Activated CD8-positive, alpha-beta memory T cell treated with anti-CD3 and anti-CD28 coated beads for 48 hours (primary cell): ENCODE measurements at places on chromosomes 7 and 10.

DNA sequence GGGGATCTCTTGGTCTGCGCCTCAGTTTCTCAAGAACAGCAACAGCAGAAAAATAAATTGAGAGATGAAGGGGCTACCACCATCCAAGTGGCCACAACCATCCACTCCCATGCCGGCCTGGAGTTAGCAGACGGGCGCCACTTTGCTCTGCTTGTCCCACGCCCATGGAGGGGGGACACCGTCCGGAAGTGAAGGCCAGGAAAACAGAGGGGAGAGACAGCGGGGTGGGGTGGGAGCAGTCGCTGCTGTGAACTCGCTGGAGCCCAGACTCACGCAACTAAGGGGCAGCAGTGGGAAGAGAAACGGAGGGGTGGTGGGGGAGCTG lies 135.4 kb downstream of the KIF20B start:
- DNase-seq: no peak

- DNase-seq: no peak
These were observed 22.1 kb downstream of the CFAP46 start for GRCh38 chr10:132920101-132920925.

GRCh38 chr7:70693686-70694433 lies 438.1 kb upstream of the GALNT17 start:
- DNase-seq: no peak

DNA sequence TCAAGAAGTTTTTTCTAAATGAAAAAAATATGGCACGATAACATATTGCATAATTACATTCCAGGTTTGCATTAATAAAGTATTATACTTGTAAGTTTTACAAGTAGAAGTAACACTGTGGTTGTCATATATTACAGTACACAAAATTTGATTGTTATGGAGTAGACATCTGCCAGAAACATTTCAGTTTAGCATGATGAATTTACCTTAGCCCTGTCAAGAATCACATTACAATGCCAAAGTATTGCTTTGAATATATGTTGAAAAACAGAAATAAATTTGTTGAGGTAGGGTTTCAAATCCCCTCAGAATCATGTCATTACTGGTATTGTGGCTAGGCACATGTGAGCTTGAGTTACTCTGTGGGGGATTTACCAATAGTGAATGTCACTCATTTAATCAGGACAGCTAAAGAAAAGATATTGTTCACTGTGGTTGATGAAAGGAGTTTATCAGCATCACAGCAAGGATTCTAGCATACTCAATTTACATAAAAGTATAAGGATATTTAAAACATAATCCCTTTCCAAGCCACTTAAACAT lies 112.1 kb downstream of the MDFIC start:
- DNase-seq: no peak

DNA sequence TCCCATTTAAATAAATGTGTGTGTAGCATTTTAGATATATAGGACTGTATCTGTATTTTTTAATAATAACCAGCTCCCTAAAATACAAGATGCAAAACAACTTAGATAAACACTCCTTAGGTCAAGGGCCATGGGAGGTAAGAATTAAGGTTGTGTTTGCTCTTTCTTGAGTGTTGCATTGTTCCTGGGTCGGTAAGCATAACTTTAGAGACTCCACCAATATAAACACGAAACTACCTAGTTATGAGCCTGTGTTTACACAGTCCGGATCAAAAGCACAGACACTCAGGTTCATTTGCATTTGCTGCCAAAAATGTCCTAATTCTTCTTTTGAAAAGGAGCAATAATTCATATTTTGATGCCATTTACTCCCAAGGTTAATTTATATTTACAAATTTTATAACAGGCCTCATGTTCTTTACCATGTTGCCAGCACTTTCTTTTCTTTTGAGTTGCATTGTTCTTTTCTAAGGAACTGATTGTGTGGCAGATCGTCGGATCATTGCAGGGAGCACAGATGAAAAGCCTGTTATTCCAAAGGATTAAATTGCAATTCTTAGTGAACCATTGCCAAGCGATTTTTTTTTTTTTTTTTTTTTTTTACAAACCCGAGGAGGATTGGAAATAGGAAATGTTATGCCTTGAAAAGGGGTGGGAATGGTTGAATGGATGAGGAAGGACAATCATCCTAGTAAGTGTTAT lies 45.8 kb upstream of the GLCCI1 start:
- DNase-seq: no peak

- DNase-seq: peak; percentile 4
These were observed 86.7 kb downstream of the ZNF33B start for GRCh38 chr10:42551582-42552187.

GRCh38 chr7:116994611-116995010 lies 41.3 kb downstream of the ST7 start:
- no peak for DNase-seq

GRCh38 chr7:80902716-80903308 lies 16.0 kb downstream of the SEMA3C start:
- no peak for DNase-seq

DNA sequence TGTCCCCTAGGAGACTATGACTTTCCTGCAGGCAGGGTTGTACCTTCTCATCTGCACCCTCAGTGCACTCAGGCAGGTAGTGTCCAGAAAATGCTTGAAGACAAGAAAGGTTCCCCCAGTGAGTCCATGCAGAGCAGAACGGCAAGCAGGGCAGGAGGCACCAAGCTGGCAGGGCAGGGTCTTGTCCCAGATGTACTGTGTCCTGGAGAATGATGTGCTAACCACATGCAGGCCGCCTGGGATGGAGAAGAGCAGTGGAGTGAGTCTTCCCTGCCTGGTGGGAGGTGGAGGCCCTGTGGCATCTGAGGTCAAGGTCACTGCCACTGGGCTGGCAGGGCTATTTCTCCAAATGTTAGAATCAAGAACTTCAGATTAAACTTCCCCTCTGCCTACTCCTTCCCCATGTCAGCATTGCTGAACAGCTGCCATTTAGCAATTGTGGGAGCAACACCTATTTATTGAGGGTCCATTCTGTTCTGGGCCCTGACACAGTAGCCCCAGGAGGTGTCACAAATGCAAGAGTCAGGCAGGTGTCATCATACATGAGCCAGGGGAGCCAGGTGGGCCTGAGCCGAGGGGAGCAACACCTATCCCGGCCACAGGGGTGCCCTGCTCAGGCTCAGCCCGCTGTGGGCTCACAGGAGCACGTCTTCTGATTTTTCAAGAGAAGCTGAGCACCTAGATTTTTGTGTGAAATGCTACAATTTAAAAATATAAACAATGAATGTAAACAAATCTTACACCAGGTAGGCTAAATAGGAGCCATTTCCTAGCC lies 34.1 kb downstream of the PTPRE start:
- no peak for DNase-seq

DNA sequence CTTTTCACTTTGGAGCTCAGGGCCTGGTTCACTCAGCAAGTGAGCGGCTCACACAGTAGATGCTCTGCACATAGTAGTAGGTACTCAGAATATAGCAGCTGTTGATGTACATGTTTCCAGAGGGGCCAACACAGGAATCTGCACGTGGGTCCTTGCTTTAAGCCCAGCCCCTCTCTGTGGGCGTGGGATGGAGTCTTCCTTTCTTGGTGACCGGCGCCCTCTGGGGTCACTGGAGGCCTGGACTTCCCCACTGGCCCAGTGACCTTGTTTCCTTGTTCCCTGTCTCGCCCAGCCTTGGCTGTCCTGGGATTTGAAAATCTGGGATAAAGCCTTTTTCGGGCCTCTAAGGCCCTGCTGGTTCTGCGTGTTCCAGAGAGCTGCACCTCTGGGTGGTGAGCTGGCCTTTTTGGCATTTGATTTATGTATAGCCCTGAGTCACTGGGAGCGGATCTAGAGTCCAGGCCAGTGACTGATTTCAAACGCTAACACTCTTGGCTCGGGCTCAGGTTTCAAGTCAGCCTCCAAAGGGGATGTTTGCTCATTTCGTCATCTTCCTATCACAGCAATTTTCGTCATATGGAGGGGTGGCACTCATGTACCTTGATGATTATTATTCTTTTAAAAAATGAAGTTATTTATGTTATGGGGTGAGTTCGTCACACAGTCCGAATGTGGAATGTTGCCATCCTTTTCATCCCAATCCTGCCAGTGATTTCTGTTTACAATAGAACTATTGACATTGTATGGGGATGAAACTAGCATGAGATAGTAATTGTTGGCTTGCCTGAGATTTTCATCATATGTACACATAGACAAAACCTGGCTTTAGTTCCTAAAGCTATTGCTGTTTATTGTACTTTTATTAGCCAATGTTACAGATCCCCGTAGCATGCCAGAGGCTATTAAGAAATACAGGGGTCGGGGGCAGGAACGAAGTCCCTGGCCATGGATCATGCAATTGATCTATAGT lies 65.5 kb downstream of the CUX1 start:
- no peak for DNase-seq

- no peak for DNase-seq
These were observed 224.5 kb upstream of the SEMA3E start for GRCh38 chr7:83873459-83873858.

DNA sequence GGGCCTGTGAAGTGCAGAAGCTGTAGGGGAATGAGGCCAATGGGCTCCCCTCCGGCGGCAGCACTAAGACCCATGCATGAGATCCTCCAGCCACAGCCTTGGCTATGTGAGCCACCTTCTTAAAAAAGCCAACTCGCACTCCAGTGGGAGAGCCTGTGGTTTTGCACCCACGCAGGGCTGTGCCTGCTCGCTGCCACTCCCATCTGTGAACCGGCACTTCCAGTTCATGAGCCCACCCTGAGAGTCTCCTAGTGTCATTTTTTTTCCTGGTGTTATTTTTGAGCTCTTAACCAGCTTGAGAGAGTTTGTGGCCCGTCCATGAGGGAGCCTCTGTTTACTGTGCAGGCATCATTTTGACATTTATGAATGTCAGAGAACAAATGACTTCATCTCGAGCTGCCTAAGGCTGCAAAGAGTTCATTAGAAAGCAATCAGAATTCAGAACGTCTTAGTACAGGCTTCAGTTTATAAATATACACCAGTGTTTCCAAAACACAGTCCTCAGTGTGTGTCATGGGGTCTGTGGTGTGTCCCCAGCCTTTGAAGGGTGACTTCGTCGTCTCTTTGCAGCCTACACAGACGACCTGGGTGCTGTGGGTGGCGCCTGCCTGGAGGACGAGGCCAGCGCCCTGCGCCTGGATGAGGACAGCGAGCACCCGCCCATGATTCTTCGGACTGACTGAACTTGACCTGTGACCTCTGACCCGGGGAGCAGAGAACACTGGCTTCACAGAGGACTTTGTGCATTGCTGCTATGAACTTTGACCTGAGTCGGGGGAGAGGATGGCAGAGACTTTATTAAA lies 40.4 kb downstream of the WIPI2 start:
- no peak for DNase-seq

DNA sequence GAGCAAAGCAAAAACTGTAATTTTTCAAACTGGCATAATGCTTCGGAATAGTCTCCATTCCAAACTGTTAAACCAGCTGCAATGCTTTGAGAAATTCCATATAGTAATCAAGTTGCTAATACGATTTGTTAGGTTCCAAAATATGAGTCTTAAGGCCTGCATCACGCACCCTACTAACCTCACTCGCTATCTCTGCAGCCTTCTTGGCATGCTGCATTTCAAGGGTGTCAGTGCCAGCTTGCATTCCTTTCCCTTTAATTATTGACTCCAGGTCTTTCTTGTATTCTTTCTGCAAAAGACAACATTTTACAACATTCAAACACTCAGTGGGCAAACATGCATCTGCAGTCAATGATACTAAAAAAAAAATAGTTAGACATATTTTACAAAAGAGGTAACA lies 61.8 kb downstream of the NEBL start:
- no peak for DNase-seq

- DNase-seq: no peak
These were observed 180.6 kb downstream of the LRMDA start for GRCh38 chr10:75611993-75612372.

GRCh38 chr10:11589738-11590137 lies 21.7 kb downstream of the USP6NL start:
- DNase-seq: no peak

DNA sequence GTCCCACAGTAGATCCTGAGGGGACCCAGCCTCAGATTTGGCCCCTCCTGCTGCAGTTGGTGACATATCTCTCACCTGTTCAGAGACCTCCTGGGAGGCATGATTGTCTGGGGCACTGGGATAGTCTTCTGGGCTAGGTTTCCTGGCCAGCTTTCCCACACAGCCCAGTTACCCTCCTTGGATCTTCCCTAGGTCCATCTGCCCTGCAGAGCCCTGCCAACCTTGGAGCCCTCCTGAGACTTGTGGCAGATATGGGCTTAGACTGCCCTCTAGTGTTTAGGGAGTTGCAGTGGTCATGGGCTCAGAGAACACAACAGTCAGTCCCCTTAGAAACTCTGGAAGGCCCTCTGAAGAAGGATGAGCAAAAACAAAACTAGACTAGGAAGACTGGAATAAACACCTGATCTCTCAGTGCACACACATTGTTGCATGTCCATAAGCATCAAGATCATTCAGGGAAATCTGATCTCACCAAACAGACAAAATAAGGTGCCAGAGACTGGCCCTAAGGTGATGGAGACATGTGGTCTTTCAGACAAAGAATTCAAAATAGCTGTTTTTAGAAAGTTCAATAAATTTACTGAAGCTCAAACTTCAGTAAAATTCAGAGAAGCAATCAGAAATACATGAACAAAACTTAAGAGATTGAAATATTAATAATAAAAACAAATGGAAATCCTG lies 324.6 kb downstream of the ATRNL1 start:
- no peak for DNase-seq

DNA sequence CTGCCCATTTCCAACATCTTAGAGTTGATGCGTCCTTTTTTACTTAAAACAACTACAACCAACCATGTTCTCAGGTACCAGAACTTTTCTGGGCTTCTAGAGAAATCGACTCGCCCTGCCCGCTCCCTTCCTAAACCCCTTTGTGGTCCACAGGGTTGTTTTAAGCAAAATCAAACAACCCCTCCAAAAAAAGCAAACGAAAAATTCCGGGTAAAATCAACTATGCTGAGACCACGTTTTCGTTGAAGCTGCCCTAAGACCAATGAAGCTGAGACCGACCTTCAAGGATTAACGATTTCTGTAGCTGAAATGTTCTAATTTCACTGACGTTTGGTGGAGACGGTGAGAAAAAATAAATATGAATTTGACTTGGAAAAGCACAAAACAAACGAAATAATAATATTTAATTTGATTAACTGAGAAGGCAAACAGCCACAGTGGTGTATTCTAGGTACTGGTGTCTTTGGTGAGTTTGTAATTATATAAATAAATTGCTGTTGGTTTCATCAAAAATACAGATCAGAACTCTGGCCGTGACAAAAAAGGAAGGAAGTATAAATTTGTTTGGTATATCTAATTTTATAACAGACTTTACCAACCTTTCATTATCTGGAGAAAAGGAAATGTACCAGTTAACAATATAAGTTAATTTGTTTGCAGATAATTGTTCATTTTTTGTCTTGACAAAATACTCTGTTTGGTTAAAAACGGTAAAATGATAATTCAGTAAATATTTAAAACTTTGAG lies 4.7 kb upstream of the IGF2BP3 start:
- no peak for DNase-seq

DNA sequence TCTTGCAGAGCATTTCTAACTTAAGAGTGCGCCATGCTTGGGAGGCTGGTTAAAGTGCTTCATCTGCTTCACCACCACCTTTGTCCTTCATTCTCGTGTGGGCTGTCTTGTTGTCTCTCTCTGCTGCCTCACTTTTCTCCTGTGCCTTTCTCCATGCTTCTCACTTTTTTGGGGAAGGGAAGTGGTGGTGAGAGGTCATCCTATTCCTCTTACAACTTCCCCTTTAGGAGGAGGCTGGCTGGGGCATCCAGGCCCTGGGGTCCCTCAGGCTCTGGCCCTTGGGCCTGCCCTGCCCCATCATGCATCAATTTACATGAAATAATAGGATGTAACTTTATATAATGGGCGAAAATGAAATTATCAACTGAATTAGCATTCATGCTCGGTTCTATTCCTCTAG lies 39.9 kb upstream of the PIP4K2A start:
- no peak for DNase-seq

GRCh38 chr7:6306471-6306870 lies 34.0 kb upstream of the CYTH3 start:
- DNase-seq: no peak
